ENCODE measurements at places on chromosomes 1 and 21. TPM values are rescaled to one million over a fixed set of nuclear protein-coding genes. Genes with fewer than 3 reads are reported as not detected.

Gene MEGF6
- 0.40 TPM for total RNA-seq

- no peak for DNase-seq
Measured at GRCh38 chr1:242140836-242141235, 141.9 kb upstream of the MAP1LC3C start.

DNA sequence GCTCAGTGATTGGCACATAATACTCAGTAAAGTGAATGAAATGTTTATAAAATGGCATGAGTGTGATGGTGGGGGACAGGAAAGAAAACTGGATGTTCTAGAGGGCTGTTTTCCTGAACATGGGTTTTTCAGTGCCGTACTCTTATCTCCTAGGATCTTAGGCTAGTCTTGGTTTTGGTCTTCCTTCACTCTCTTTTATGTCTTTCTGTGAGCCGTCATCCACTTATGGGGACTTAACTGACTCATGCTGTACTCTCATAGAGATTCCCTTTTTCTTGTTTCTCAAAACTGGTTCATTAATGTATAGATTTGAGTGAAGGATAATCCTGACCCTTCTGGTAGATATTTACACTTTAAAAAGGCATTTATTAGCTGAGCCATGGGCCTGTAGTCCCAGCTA is 16.6 kb downstream of the AGO3 start:
- no peak for DNase-seq

GRCh38 chr1:236353813-236354212 is 40.3 kb upstream of the EDARADD start:
- no peak for DNase-seq

- no peak for DNase-seq
Measured at GRCh38 chr1:27590917-27591508, 12.9 kb downstream of the AHDC1 start.

Measured in K562 (cell line).